ENCODE measurements at places on chromosomes 7 and 10.

DNA sequence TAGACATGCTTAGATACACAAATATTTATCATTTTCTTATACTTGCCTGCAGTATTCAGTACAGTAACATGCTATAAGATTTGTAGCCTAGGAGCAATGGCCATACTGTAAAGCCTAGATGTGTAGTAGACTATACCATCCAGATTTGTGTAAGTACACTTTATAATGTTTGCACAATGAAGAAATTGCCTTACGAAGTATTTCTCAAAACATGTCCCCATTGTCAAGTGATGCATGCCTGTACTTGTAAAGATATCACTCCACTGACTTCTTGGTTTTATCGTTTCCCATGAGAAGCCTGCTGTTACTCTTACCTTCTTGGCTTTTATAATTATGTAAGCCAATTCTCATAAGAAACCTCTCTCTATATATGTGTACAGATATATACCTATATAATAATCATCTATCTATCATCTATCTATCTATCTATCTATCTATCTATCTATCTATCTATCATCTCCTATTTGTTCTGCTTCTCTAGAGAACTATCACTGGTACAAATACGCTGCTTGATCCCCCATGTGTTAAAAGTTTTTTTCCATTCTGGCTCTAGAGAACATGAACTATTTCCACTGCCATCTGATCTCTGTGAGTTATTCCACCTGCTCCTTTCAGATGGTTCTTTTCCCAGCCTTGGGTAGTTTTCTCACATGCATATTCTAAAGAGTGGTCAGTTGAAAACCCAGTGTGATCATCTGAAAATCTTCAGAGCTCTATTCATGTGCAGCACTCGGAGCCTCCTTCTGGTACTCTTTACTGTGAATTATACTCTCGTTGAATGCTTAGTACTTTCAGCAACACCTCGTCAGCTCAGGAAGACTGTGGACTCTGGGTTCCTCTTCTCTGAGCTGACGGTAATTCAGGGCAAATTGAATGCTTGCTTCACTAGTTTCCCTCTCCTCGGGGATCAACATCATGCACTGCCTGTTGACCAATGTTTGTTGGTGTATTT is 14.5 kb upstream of the VCL start:
- DNase-seq = no peak

DNA sequence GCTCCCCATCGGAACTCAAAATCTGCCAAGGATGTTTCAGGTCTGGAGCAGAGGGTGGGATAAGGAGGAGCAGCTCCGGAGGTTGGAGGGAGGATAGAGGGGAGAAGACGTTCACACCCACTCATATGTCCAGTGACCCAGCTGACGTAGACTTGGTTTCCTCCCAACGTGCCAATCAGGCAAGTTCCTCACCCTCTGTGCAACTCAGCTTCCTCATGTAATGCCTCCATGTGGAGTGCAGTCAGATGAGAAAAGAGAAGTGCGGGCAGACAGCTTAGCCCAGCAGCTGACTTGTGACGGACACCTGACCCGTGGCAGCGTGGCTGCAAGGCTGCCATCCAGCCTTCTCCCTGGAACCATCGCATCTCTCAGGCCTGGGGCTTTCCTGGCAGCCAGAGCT is 86.8 kb downstream of the NPTX2 start:
- DNase-seq = no peak

- no peak for DNase-seq
These were observed 107.3 kb upstream of the STARD3NL start for GRCh38 chr7:38070718-38071117.

GRCh38 chr10:31668326-31668725 is 260.3 kb downstream of the ARHGAP12 start:
- no peak for DNase-seq

DNA sequence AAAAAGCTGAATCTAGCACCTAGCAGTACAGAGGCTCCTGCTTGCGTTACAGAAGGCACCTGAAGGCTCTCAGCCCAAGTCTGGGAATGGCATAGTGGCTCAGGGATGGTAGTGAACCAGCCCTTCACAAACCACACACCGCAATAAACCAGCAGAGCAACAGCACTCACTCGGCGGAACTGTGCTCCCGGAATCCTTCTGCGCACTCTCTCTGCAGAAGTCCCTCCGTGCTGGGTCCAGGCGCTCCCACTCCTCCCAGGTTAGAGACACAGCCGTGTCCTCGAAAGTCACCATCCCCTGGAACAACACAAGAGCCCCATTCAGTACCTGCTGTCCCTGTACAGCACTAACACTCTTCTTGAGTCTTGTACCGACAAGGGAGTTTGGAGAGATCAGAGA is 1.5 kb downstream of the ZNF394 start:
- DNase-seq = no peak

GRCh38 chr10:130717083-130717482 is 580.9 kb downstream of the GLRX3 start:
- DNase-seq = no peak

GRCh38 chr7:101094791-101095375 is 9.6 kb downstream of the TRIM56 start:
- DNase-seq = no peak

GRCh38 chr10:79191951-79192676 is 123.3 kb downstream of the ZMIZ1 start:
- DNase-seq = no peak

- DNase-seq = no peak
These were observed 312.0 kb upstream of the FZD1 start for GRCh38 chr7:90951986-90952954.

DNA sequence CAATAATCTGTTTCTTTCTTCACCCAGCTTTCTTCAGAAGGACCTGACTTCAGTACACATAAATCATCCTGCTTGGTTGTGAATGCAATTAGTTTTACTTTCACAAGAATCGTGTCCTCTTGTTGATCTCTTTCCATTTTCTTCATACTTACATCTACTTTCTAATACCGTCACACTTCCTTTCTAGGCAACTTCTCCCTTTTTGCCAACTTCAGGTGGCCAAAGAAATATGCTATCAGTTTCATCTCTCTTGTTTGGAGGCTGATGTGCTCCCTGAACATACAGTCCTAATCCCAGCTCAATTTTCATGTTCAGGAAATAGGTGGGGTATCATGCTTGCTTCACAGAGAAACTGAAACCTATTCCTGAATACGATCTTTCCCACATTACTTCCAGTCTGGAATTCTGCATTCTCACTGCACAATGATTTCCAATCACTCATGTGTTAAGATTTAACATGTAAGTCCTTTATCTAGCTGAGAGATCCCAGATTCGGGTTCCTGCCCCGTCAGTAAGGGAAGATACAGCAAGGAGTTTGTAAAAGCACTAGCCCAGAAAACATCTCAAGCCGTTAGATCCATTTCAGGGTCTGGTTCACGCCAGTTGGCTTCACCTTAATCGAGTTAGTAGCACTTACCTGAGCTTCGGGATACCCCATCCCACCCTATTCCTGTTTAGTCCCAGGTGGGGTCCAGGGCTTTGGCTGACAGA is 994 bp downstream of the SLC25A28 start:
- DNase-seq = no peak

DNA sequence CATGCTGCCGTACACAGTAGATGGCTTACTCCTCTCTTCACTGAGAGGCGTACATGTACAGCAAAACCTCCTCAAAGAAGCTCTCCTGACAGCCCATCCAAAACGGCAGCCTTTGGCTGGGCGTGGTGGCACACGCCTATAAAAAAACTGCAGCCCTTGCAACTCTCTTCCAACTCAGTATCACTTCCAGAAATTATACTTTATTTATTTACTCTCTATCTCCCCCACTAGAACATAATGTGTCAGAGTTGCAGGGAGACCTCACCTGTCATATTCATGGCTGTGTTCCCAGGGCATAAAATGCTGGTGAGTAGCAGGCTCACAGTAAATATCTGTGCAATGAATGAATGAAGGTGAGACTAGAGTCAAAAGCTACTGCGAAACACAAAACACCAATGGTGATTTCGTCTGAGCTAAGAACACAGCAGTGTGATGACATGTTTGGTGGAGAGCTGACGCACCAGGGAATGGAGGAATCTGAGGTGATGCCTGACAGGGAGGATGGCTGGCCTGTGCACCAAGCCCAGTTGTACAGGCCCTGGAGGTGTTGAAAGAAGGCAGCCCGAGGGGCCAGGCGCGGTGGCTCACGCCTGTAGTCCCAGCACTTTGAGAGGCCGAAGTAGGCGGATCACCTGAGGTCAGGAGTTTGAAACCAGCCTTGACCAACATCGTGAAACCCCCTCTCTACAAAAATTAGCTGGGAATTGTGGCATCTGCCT is 55.3 kb downstream of the COBL start:
- no peak for DNase-seq

DNA sequence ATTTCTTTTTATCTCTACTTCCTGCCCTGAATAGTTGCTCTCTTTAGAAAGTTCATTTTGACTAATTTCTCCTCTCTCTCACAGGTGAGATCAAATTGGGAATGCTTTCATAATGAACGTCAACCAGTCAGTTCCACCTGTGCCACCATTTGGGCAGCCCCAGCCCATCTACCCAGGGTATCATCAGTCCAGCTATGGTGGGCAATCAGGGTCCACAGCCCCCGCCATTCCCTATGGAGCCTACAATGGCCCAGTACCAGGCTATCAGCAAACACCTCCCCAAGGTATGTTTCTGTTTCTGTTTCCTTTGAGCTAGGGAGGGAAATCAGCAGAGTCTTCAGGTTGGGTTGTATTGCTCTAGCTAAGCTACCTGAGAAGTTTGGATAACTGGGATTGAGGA is 2.5 kb downstream of the SEC24C start:
- DNase-seq = no peak

GRCh38 chr10:20281579-20281978 is 465.3 kb downstream of the PLXDC2 start:
- no peak for DNase-seq

GRCh38 chr10:72297281-72297804 is 23.6 kb downstream of the DDIT4 start:
- peak; percentile 92 for DNase-seq

- DNase-seq = peak; percentile 77
These were observed 22.8 kb downstream of the C10orf105 start for GRCh38 chr10:71696628-71697326.

GRCh38 chr7:108247614-108248013 is 117.5 kb upstream of the LAMB4 start:
- no peak for DNase-seq

GRCh38 chr10:19195698-19196097 is 147.1 kb downstream of the MALRD1 start:
- no peak for DNase-seq

DNA sequence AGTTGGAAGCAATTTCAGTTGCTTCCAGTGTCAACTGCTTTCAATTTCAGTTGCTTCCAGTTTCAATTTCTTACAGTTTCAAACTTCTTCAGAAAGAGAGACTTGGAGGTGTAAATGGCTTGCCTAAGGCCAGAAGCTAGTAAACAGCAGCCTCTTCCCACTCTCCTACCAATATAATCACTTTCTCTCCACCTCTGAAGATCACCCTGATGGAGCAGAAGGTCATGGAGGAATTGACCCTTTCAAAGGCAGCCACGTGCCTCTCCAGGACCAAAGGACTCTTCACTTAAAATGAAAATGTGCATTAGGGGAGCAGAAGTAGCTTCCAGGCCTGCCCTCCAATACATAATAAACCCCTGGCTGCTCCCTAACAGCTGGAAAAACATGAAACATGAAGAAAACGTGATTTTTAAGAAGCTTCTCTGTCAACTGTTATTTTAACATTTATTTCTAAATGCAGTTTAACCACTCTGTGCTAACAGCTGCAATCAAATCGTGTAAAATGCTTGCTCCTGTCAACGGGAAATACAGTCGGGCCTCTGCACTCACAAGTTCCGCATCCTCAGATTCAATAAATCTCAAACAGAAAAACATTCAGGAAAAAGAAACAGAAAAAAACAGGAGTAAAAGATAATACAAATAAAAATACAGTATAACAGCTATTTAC is 1020.6 kb downstream of the XPNPEP1 start:
- DNase-seq = no peak

DNA sequence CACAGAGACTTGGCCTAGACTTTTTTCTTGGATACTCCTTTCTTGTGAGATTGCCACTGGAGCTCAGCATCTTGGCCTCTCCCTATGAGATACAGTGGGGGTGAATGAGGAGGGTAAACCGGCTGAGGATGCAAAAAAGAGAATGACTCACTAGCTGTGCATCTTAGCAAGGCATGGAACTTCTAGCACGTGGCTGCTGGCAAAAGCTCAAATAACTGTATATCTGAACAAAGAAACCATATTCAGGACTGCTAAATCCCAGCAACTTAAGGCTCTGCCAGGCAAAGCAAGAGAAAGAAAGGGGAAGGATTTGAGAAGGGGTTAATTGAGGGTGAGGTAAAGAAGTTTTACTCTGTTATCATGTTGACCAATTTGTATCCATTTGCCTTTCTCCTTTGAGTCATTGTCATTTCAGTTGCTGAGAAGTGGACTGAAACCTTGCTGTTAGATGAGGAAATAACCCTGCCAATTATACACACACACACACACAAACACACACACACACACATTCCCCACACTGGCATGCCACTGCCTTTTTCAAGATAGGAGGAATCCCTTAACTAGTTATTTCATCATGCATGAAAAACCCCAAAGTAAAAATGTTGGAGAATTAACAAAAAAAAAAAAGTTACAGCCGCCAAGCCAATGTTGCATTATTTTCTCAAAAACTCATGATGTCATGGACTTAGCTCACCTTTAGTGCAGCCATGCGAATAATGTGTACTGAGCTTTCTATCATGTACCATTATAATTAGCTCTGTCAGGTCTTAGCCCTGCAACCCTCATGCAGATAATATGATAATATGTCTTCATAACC is 997.3 kb downstream of the LRMDA start:
- DNase-seq = no peak

DNA sequence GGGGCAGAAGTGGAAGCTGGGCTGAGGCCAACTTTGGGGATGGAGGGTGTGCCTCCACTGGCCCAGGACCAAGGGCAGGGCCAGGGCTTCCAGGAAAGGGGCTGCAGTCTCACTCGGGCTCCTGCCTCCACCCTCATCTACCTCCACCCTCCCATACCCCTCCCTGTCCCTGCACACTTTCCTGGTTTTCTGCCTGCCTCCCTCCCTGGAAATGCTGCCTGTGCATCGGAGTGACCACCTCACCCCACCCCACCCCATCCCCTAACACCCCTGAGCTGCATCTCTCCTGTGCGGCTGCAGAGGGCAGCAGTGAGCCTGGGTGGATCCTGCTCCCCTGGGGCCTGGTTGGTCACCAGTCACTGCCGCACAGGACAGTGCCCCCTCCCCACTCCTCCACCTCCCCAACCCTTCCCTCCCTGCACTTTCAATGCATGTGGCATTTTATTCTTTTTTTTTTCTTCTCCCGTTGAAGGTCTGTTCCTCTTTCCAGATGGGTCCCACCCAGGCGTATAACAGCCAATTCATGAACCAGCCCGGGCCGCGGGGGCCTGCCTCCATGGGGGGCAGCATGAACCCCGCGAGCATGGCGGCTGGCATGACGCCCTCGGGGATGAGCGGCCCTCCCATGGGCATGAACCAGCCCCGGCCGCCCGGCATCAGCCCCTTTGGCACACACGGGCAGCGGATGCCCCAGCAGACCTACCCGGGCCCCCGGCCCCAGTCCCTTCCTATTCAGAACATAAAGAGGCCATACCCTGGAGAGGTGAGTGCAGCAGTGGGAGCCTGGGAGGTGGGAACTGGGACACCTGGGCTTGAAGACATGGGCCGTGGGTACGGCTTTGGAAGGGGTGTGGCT is 54.1 kb upstream of the PPIF start:
- no peak for DNase-seq

GRCh38 chr10:29345910-29346209 is 57.0 kb downstream of the LYZL1 start:
- DNase-seq = no peak
